ENCODE measurements at places on chromosomes 7 and 10. TPM values are rescaled to one million over a fixed set of nuclear protein-coding genes. Genes with fewer than 3 reads are reported as not detected.

- DNase-seq, result no peak
Observed at GRCh38 chr7:79475455-79475854, 22.0 kb upstream of the MAGI2 start.

DNA sequence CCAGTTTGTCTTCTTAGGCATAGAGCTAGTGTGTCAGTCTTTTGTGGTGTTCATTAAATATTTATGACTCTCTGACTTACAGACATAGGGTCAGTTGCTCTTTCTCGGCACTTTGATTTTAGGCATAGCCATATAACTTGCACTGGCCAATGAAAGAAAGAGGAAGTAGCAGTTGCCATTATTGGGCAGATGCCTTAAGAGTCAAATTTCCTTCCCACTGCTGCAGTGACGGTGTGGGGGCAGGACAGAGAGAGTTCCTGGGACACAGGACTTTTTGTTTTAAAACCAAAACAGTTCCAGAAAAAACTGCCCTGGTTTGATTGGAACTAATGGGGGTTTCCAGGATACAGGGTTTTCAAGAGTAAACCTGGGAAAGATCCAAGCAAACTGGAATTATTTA, 60.2 kb upstream of the PHF14 start:
- DNase-seq, result no peak

DNA sequence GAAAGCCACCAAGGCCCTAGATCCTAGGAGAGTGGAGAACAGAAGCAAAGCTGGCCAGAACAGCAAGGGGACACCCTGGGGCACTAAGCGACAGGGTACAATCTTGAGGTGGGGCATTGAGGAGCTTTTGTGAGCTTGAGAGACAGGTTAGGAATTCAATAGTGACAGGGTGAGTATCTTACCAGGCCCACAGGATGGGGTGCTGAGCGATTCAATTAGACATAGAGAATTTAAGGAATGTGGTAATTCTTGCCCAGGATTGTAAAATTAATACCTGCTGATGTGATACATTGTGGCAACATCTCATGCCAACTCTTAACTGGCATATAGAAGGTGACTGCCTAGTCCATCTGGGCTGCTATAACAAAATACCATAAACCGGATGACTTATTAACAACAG, 14.0 kb downstream of the RBP3 start:
- DNase-seq, result no peak

- DNase-seq, result no peak
Observed at GRCh38 chr7:157656195-157656769, 319.5 kb downstream of the DNAJB6 start.

GRCh38 chr7:1900847-1901246, 230.8 kb downstream of the ELFN1 start:
- no peak for DNase-seq

GRCh38 chr7:149598721-149599308, 101.2 kb upstream of the ZNF746 start:
- DNase-seq, result peak; percentile 69

DNA sequence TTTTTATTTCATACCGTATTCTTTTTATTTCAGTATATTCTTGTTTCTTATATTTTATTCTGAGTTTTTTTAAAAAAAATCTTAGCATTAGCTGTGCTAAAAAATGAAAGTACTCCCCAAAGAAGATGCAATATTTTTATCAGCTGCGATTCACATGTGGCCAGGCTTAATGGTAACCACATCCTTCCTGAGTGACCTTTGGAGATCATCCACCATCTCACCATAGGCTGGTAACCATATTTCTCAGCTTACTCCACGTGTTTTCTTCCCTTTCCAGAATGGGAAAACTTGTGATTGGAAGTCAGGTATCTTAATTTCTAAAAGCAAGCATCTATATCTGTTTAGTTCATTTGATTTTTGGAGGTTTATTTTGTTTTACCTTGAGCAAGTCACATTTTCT, 18.8 kb upstream of the LIPM start:
- DNase-seq, result no peak

GRCh38 chr7:2824678-2825461, 19.2 kb downstream of the GNA12 start:
- no peak for DNase-seq

DNA sequence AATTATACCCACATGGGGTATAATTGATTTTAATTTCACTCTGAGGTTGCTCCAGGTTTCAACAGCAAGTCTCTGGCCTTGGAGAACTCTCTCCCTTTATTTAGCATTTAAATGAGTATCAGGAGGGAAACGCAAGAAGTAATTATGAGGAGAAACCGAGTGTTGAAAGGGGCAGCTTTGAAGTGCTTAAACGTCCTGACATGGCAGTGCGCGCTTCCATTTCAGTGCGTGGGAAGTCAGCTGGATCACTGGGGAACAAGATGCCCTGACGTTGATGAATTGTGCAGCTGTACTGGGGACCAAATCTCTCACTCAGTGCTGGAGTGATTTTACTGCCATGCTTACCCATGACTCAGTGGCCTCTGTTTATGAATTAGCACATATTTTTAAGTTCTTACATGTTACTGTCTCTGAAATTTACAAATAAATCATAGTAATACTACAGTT, 106.0 kb upstream of the PRR15 start:
- no peak for DNase-seq

DNA sequence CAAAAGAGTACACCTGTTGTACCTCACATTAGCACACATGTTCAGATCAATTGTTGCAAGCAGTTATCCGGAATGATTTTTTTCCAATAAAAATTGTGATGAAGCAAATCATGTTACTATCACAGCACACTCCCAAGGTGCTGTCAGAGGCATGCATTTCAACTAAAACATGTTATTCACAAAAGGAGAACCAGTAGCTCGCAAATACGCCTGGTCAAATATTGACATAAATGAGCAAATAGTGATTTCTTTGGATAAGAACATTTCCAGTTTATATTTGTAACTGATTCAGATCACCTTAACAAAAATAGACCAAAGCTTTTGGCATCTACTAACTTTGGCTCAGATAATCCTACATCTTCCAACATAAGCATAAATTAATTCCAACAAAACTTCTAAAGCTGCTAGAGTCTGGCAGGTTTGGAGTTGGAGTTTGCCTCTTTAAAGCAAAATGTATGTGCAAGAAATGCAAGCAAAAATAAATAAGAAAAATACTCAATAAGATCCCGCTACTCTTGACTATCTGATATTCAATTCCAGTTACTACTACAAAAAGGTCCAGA, 208.0 kb downstream of the SFMBT2 start:
- no peak for DNase-seq

GRCh38 chr7:156458011-156458410, 182.6 kb upstream of the RNF32 start:
- no peak for DNase-seq

GRCh38 chr10:109886037-109886780, 37.1 kb downstream of the XPNPEP1 start:
- no peak for DNase-seq

- no peak for DNase-seq
Observed at GRCh38 chr10:95214793-95215192, 20.8 kb downstream of the ACSM6 start.

- DNase-seq, result no peak
Observed at GRCh38 chr7:26180792-26181198, 19.8 kb downstream of the HNRNPA2B1 start.

DNA sequence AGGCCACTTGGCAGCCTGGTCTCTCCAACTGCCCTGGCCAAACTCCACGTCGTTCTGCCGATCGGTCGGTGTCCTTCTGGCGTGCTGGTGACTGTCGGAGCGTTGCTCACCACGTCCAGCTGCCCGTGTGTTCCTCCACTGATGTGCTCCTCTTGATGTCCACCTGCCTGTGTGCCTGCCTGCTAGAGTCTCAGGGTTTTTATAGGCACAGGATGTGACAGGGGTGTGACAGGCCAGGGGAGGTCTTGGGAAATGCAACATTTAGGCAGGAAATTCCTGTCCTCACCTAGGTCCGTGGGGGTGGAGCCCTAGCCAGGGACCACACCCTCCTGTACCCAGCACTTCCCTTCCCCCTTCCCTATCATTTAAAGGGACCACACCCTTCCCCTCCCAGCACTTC, 25.2 kb upstream of the CFAP46 start:
- no peak for DNase-seq

- no peak for DNase-seq
Observed at GRCh38 chr7:20793248-20793647, 6.6 kb upstream of the SP8 start.

DNA sequence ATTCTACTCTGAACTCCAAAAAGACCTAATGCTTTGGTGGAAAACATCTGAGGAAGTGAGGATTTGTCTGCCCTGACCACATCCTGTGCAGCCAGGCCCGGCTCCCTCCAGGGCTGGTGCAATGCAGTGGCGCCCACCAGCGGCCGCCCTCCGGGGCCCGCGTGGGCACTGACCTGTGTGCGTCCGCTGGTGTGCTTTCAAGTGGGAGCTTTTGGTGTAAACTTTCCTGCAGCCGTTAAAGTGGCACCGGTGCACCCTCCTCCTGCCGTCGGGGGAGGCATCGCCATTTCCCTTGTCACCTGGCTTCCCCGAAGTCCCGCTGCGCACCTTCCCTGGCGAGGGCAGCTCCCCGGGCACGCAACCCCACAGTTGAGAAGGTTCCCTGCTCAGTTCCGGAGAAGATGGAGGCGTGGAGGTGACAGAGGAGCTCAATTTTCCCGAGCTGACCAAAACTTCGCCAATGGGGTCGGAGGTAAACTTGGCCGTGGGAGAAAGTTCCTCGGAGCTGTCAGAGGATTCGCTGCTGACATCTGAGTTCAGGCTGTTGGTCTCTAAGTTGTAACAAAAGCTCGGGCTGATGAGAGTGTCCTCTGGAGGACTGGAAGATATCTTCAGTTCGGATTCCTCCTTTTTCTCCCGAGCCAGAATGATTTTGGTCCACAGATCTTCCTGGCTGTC, 3.4 kb downstream of the KLF6 start:
- DNase-seq, result no peak

GRCh38 chr10:128870830-128871597, 596.0 kb upstream of the MGMT start:
- no peak for DNase-seq

- no peak for DNase-seq
Observed at GRCh38 chr7:135845415-135846075, 96.9 kb upstream of the FAM180A start.

- peak; percentile 49 for DNase-seq
Observed at GRCh38 chr10:129888784-129889616, 75.1 kb downstream of the EBF3 start.

PDCD11 gene
- 50.1 TPM for total RNA-seq

DDX21 gene
- total RNA-seq, result 155 TPM

FAM180A gene
- not detected for total RNA-seq

TFEC gene
- not detected for total RNA-seq

CALML3 gene
- not detected for total RNA-seq

GRID2IP gene
- 0.12 TPM for total RNA-seq

CLDN4 gene
- total RNA-seq, result 0.25 TPM

CDHR1 gene
- 0.37 TPM for total RNA-seq

C10orf53 gene
- total RNA-seq, result not detected

TUBB8 gene
- not detected for total RNA-seq

CALML5 gene
- not detected for total RNA-seq

Data from activated naive CD4-positive, alpha-beta T cell treated with anti-CD3 and anti-CD28 coated beads for 36 hours (primary cell).